ENCODE measurements at places on chromosomes 1 and 21.

- no peak for DNase-seq
Observed at GRCh38 chr1:95956215-95956614, 722.2 kb downstream of the RWDD3 start.

DNA sequence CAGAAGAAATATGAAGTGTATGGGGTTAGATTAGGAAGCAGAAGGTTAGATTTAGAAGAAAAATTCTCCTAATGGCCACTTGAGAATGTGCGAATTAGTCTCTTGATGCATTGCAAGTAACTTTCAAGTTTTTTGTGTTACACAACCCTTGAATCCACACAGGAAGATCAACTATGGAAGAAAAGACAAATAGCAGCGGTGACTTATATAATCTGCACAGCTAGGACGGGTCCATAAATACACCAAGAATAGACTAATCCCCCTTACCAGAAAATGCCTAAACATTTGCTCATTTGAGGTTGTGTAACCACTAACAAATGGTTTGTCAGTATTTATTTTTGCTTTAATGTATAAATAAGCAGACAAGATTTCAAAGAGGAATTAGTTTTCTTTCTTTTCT, 182.6 kb downstream of the TGFB2 start:
- peak; percentile 64 for DNase-seq

DNA sequence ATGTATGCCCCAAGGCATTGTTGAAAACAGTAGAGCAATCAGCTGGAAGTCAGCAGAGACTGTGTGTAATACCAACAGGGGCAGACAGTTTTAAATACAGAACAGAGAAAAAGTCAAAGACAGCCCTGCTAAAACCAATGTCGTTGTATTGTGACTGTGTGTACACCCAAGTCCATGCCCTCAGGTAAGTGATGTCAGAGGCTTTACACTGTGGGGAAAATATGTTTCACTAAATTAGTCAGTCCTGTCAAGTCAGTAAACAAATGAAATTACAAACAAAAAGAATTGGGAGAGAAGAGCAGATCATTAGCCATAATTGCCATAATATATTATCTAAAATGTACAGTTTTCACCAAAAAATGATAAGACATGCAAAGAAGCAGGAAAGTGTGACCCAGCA, 2.4 kb upstream of the CYP2J2 start:
- DNase-seq = no peak

DNA sequence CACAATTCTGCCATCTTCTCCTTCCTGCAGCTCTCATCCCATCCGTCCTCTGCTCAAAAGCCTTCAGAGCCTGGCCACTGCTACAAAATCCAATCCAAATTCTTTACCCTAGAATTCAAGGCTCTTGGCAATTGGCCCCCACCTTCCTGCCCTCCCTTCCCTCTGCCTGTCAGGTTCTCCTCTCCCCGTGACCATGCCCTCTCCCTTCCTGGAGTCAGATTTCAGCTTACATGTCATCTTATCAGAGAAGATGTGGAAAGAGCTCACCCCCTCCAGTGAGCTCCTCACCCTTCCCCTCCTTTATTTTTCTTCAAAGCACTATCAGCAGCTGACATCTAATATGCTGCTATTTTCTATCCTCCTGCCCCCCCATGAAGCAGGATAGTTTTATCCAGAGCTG, 86.9 kb downstream of the GRIK3 start:
- DNase-seq = no peak

DNA sequence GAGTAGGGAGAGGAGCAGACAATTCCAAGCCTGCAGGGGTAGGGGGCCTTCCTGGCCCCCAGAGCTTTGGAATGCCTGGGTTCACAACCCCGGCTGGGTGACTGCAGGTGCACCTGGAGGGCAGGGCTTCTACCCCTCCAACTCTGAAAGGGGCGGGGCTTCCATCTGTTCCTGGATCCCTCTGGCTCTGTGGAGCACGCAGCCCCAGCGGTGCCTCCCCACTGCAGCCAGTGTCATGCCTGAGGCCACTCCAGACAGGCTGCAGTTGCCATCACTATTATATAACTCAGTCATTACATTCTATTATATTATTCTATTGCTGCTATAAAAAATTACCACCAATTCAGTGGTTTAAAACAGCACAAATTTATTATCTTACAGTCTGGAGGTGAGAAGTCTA, 12.5 kb upstream of the FNBP1L start:
- DNase-seq = no peak

GRCh38 chr1:153340356-153340755, 8.3 kb downstream of the PGLYRP4 start:
- no peak for DNase-seq

GRCh38 chr1:16162163-16162822, 6.4 kb upstream of the EPHA2 start:
- DNase-seq = no peak

Measured in H4 (cell line).